ENCODE measurements at places on chromosomes 13 and 19.

DNA sequence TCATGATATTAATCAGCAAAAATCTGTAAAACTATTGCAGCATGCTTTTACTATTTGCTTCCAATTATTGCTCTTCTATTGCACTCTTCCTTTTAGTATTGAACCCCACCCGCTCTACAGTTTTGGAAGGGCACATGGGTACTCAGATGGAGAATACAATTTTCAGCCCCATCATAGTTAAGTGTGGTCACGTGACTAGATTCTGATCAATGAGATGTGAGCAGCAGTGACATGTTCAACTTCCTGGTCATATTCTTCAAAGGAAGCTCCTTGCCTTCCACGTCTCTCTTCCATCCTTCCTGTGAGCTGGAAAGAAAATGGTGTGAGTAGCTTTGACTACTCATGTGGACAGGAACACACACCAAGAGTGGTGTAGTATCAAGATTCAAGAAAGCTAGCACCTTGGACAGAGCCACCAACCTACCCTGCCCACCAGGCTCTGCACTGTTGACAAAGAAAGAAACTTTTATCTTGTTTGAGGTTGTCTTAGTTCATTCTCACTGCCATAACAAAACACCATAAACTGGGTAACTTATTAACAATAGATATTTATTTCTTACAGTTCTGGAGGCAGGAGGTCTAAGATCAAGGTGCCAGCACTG is 3.8 kb upstream of the FGF14 start:
- no peak for DNase-seq

GRCh38 chr13:24861617-24862362 is 97.8 kb downstream of the RNF17 start:
- DNase-seq = no peak

DNA sequence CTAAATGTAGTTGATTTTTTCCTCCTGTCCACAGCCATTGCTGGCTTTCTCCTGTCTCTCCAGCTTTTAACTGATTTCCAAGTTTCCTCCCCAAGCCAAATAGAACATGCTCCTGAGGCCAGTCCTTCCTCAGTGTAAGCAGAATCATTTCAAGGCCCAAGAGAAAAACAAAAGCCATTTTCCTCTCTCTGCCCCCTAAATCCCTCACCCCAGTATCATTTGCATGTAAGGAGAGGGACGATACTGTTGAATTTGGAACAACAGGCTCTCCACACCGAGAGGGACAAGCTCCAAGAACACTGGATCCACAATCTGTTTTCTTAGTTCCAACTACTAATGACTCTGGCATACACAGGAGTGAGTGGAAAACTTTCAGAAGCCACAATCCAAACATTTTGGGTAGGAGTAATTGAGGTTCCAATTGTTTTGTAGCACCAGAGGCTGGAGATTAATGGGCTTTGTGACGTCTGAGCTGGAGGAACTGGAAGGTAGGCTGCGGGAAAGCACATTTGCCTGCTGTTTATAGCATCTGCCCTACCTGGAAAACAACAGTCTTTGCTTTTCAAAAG is 156.8 kb downstream of the FLT1 start:
- DNase-seq = no peak

DNA sequence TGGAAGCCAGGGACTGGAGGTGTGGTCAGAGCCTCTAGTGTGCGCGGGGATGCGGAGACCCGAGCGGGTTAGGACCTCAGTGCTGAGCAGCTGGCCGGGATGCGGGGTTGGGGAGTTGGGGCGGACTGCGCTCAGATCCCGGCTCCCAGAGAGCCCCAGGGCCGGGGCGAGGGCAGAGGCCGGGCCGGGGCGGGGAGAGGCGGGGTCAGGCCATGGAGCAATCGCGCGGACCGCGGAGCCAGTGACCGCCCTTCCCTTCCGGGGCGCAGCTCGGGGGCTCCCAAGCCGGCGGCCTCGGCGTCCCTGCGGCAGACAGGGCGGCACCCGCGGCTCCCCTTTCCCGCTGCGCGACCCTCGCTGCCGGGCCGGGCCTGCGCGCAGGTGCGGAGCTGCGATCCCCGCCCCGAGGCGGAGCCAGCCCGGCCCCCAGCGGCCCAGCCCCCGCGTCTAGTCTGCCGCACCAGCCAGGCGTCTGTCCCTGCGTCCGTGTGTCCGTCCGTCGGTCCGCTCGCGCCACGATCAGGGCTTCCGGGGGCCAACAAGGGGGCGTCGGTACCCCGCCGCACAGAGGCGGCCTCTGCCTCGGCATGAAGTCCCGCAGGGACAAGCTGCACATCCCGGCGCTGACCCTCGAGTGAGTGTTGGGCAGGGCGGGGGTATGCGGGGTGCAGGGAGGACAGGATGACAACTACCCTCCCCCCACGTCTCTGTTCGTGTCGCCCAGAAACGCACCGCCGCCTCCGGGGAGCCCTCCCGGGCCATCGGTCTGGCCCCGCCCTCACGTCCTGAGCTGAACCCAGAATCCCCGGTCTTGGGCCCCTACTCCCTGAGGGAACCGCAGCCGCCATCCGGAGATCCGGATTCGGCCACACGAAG is 12.4 kb downstream of the MAST3 start:
- DNase-seq = no peak

GRCh38 chr19:38395381-38396114 is 7.1 kb downstream of the SPRED3 start:
- DNase-seq = no peak

GRCh38 chr13:33487575-33488243 is 202.2 kb upstream of the STARD13 start:
- DNase-seq = no peak

DNA sequence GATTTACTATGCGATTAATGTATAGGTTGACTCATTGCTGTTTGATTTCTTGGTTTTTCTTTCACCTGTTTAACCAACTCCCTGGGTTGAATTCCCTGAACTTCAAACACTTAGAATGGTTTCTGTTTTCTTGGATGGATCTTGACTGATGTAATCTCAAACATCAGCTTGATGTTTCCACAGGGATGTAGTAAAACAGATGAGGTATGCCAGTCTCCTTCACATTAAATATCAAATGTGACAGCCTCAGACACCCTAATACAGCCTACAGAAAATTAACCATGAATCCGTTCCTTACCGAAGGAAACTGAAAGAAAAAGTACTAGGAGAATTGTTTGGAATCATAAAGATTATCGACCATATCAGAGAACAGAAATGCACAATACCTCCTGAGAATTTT is 631.2 kb downstream of the GPC5 start:
- DNase-seq = no peak

DNA sequence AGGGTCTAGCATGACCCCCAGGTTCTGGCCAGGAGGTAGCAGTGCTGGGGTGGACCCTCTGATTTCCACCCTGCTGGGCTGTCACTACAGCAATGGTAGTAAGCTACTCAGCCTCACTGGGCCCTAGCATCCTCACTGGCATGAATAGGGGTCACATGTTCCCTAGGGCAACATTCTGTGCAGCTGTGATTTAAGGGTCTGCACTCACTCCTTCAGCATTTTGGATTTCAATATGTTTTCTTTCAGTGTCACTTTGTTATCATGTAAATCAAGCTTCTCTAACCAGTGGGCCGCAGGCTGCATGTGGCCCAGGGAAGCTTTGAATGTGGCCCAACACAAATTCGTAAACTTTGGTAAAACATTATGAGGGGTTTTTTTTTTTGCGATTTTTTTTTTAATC is 57.8 kb downstream of the SPATA13 start:
- no peak for DNase-seq

GRCh38 chr13:99985886-99986527 is 4.4 kb downstream of the ZIC2 start:
- no peak for DNase-seq

DNA sequence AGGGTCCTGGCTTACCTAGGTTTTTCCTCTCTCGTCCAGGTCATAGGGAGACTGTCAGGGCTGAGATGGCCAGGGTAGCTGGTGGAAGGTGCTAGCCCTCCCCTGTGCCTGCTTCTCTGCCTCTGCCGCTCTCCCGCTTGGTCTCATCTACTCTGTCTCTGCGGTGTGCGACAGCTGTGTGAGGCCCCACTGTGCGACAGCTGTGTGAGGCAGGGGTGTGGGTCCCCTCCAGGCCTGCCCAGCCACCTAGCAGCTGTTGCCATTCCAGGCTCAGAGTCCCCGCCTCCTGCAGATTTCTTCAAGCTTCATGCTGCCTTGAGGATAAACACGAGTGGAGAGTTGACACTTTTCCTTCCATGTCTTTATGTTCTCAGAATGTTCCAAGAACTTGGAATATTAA is 53.0 kb downstream of the ARHGEF7 start:
- DNase-seq = no peak

DNA sequence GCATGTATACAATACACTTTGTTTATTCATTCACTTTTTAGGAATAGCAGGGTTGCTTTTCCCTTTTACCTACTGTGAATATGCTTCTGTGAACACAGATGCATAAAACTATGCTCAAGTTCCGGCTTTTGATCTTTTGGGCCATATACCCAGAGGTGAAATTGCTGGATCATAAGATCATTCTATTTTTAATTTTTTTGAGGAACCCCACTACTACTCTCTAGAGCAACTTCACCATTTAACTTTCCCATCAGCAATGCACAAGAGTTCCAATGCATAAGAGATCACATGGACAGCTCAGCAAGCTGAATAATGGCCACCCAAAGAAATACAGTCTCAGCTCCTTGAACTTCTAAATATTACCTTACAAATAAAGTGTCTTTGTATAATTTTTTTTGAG is 17.0 kb upstream of the SIGLEC10 start:
- DNase-seq = no peak

GRCh38 chr19:30364866-30365800 is 7.1 kb upstream of the ZNF536 start:
- DNase-seq = no peak

GRCh38 chr19:48836089-48837017 is at the start of gene HSD17B14:
HSD17B14 (minus strand) TSS chr19:48836491; CDS start chr19:48836411, 80 bp downstream.
- no peak for DNase-seq

DNA sequence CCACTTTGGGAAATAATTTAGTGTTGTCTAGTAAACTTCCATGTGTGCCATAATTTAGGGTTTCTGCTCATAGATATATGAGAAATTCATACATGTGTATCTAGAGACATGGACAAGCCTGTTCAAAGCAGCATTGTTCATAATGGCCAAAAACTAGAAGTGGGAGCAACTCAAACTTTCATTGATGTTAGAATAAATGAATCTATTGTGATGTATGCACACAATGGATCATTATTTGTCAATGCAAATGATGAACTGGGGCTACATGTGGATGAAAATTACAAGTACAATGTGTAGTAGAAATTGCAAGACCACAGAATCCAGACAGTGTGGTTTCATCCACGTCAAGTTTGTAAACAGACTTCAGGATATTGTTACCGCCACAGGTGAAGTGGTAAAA is 284.7 kb downstream of the SLC7A1 start:
- no peak for DNase-seq

GRCh38 chr19:41649827-41650226 is 23.0 kb upstream of the CEACAM4 start:
- DNase-seq = no peak

DNA sequence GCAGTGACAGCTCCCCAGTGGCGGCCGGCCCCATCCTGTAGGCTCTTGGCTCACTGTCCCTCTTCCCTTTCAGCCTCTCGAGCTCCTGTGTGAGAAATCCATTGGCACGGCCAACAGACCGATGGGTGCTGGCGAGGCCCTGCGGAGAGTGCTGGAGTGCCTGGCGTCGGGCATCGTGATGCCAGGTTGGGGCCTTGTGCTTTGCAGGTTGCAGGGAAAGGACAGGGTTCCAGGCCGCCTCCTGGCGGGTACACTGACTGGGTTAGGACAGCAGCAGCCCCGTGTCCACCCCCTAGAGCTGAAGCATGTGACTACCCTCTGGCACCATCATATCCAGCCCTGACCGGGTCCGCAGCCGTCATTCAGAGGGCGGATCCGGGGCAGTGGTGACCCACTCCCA is 21.5 kb upstream of the QTRT1 start:
- no peak for DNase-seq

GRCh38 chr13:109737606-109738005 is 48.8 kb downstream of the IRS2 start:
- DNase-seq = no peak

DNA sequence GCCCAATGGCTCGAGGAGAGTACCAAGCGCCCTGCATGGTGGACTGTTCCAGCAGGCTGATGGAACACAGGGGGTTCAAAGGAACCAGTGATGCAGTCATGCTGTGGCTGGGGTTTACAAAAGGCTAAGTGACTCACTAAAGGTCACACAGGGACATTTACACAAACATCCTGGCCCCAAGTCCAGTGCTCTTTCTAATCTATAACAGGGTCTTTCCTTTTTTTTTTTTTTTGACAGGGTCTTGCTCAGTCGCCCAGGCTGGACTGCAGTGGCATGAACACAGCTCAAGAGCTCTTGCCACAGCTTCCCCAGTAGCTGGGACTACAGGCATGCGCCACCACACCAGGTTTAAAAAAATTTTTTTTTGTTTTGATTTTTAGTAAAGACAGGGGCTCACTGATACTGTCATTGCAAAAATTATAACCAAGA is 2.8 kb upstream of the SLC25A15 start:
- DNase-seq = no peak

GRCh38 chr13:41188584-41188983 is 5.8 kb downstream of the KBTBD7 start:
- DNase-seq = no peak

- DNase-seq = no peak
Observed at GRCh38 chr13:27500806-27501534, 50.6 kb upstream of the MTIF3 start.

GRCh38 chr13:113918981-113919701 is 54.7 kb downstream of the C13orf46 start:
- DNase-seq = no peak

- no peak for DNase-seq
Observed at GRCh38 chr19:718991-719512, 10.3 kb downstream of the PALM start.

DNA sequence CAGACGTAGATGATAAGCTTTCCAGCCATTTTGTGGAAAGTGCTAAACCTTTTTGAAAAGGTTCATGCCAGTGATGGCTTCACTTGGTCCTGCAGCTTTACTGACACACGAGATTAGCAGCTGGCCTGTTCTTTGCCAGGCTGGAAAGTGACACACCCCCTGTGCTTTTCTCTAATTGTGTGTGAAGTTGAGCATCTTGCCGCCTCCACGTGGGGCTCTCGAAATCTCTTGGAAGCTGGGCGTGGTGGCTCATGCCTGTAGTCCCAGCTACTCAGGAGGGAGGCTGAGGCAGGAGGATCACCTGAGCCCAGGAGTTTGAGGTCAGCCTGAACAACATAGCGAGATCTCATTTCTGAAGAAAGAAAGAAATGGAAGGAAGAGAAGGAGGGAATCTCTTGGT is 25.3 kb upstream of the EHD2 start:
- DNase-seq = no peak

- no peak for DNase-seq
Observed at GRCh38 chr13:42645717-42646116, 71.8 kb downstream of the TNFSF11 start.

- peak; percentile 79 for DNase-seq
Observed at GRCh38 chr19:51473009-51473707, 5.2 kb upstream of the CEACAM18 start.

- no peak for DNase-seq
Observed at GRCh38 chr13:87198371-87198770, 472.8 kb upstream of the SLITRK5 start.

Data from stimulated activated CD4-positive, alpha-beta T cell treated with anti-CD3 and anti-CD28 coated beads, TNF-alpha, amount 100 ng/mL, for 4 hours (primary cell).